ENCODE measurements at places on chromosomes 3 and 15.

DNA sequence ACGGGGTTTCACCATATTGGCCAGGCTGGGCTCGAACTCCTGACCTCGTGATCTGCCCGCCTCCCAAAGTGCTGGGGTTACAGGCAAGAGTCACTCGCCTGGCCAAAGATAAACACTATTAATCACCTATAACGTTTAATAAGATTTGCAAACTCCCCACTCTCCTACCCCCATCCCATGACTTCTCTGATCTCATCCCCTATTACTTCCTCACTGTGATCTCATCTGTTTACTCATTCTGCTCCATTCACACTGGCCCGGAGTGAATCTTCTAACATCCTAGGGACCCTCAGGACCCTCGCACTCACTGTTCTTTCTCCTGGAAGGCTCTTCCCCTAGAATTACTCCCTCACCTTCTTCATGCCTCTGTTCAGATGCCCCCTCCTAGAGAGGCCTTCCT, 78.9 kb downstream of the DGKG start:
- DNase-seq, result no peak

GRCh38 chr3:60268123-60268522, 983.1 kb downstream of the FHIT start:
- no peak for DNase-seq

GRCh38 chr3:183540501-183541234, 14.8 kb downstream of the KLHL6 start:
- no peak for DNase-seq

- no peak for DNase-seq
Measured at GRCh38 chr3:52248165-52248541, 2.6 kb downstream of the PPM1M start.

DNA sequence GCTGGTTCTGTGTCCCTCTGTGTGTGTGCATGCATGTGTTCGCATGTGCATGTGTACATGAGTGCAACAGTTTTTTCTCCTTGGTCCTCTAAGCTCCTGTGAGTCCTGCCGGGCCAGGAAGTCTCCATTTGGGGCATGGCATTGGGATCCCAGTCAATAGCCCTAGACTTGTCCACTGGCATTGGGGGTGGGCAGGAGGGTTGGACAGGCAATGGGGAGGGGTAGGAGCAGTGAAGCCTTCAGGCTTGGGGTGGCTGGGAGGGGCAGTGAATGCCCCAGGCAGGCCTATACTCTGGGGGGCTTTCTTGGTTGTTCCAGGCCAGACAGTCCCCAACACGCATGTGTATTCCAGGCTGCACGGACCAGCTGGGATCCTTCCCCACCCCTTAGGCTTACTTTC, 15.6 kb upstream of the C15orf39 start:
- DNase-seq, result no peak

- DNase-seq, result no peak
Measured at GRCh38 chr3:43239755-43240154, 46.6 kb upstream of the SNRK start.

DNA sequence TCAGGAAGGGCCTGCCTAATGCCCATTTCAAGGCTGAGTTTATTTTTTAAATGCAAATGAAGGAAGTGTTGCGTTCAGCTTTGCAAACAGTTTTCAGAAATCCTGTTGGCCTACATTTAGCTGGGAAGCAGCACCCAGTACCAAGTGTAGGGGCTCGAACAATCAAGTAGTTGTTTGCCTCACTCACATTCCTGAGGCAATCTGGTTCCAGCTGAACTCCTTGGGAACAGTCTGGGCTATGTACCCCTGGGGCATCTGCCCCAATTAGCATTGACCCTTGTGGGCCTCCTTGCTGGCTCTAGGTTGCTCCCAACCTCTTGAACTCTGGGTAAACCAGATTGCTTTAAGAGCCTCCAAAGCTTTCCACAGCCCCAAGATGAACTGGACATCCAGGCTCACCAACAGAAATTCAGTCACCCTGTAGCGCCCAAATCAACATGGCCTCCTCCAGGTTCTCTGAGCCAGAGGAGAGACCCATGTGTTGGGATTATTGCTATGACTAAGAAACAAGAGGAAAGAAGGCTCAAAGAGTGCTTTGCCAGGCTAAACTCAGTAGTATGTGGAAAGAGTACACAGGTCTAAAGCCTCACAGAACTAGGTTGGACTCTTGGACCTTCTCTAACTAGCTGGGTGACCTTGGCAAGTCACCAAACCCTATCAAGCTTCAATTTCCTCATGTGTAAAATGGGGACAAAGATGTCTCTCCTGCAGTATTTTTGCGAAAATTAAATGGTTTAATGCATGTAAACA, 532.7 kb downstream of the SOX2 start:
- no peak for DNase-seq

GRCh38 chr15:73983211-73983727, 8.8 kb downstream of the STOML1 start:
- DNase-seq, result no peak

GRCh38 chr3:185353823-185354614, 8.9 kb upstream of the MAP3K13 start:
- DNase-seq, result peak; percentile 27

DNA sequence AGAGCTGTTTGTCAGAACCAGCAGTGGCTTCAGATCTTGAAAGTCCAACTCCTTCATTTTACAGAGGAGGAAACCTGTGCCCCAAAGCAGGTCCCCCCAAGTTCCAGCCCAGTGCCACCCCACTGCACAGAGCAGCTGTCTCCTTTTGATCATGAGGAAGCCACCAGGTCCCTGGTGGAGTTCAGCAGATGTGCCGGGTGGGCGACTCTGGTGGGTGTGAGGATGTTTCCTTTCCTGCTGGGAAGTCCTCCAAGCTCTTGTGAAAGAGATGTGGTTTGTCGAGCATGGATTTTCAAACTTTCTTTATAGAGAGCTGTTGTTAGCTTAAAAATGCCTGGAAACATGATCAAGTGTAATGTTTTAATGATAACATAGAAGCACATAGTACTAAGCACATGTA, 52.0 kb downstream of the SMAD3 start:
- no peak for DNase-seq

DNA sequence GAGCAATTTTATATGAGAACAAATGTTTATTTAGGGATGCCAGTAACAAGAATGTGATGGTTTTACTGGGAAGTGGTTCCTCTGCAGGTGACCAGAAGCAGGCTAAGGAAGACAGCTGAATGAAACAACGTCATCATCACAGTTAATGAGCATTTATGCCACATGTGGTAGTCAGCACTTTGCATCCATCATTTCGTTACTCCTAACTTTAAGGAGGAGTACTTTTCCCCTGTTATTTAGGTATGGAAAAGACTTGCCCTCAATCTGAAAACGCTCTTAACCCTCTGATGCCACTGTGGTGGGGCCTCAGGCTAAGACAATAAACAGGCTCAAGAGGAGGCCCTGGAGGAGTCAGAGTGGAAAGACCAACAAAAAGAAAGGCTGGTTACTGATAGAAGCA, 31.2 kb downstream of the INTS14 start:
- DNase-seq, result no peak

GRCh38 chr3:71269906-71270305, 313.6 kb downstream of the FOXP1 start:
- DNase-seq, result no peak

DNA sequence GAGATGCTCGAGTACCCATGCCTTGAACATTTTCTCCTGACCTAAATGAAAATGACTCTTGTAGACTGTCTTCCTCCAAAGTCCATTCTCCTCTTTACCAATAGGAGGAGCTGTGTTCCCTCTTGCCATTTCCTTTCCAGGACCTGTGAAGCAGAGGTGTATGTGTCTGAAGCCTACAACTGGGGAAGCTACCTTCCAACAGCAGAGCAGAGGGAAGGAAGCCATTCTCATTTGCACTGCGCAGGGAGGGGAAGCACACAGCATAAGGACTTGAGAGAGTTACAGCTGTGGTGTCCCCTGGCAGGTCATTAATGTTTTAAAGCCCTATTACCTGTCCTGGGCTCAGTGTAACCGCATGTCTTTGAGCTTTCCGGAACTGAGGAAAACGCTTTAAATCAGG, 38.7 kb downstream of the HSPBAP1 start:
- DNase-seq, result no peak

DNA sequence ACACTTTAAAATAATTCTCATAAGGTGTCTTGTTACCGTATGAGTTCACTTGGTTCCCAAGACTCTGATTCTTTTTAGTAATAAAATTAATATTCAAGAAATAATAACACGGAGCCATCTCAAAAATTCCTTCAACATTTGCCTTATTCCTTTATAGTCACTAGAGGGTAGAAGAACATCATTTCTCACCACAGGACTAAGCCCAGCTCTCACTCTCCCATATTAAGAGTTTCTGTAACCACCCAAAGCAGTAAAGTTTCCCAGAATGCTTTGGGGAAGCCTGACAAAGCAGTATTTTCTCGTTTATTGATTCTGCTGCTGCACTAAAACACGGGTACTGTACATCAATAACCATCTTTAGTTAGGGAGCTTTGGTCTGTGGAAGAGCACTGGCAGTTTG, 114.9 kb downstream of the MCTP2 start:
- DNase-seq, result no peak

DNA sequence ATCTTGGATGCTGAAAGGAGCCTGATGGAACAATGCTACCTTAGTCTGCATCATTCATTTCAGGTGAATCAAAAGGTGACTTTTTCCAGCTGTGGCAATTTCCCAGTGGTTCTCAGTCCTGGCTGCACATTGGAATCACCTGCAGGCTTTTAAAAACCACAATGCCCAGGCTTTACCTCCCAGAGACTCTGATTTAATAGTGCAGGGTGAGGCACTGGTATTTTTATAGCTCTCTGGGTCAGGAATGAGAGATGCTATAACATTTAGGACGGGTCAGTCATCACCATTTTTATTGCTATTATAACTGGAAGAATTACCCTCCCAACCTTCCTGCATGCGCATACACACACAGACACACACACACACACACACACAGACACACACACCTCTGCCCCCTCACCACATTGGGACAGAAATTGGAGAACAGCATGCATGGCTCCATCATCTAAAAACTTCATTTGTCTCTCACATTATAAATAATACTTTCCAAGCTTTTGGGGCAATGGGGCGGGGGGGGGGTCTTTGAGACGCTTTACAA, 41.1 kb downstream of the LARP6 start:
- DNase-seq, result no peak

DNA sequence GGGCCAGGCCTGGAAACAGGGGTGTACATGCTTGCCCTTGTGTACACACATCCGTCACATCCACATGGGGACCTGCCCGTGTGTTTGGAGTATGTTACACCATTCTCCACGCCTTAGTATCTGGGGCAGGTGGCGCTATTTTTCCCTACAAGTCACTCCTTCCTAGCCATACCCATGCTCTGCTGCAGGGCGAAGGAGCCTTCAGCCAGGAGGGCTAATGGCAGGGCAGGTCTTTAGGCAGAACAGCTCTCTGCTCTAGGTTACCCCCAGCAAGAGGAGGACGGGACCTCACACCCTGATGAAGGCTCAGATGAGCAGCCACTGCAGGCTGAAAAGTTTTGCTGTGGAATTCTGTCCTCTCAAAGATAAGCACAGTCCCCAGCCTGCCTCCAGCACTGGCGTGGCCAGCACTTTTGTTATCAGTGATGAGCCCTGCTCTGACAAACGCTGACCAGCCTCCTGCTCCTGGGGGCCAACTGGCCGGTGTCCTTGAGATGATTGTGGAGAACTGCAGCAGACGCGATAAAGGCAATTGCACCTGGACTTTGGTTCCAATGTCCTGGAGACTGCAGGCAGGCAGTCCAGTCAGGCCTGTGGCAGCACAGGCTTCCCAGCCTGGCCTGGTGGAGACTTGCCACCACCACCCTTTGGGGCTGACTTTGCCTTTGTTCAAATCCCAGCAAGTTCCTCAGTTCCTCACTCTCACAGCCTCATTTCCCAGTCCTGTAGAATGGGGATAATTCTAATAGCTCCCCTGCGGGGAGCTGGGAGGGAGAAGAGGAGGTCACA, 19.8 kb upstream of the PIGZ start:
- DNase-seq, result no peak

- DNase-seq, result no peak
Measured at GRCh38 chr3:172530566-172530965, 7.3 kb upstream of the TNFSF10 start.
